BJ (cell line): ENCODE measurements at places on chromosomes 1 and 21. TPM values are rescaled to one million over a fixed set of nuclear protein-coding genes. Genes with fewer than 3 reads are reported as not detected.

DNA sequence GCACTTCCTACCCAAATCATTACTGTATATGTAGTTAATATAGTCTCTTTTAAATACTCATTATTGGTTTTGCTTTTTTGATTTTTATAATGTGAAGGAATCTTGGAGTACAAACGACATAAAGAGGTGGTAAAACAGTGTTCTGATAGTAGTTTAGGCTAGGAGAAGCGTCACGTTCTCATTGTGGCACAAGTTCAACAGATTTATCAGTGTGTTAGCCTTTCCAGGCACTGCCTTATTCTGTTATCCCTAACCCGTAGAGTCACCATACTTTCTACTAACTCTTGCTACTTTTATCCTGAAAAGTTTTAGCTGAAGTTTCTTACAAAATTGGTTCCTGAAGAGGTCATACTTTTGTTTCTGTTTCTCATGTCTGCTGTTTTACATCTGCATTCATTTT is 174.6 kb upstream of the CACYBP start:
- DNase-seq: no peak

Gene IQCC
- polyA plus RNA-seq: 1.4 and 2.1 TPM in 2 replicates

DNA sequence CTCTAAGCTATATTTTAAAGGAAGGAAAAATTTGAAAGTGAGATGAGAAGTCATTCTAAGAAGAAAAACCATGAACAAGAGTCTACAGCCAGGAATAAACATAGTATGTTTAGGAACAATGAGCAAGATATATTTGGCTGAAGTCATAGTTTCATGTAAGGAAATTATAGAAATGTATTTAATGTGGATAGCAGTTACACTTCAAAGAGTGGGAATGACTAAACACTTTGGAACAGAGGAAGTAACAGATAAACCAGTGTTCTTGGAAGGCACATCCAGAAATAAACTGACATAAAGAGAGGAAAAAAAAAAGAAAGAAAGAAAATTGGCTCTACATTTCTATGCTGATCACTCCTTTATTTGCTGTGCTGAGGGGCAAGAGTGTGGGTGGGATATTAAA is 18.0 kb downstream of the C8A start:
- no peak for DNase-seq

- DNase-seq: no peak
Measured at GRCh38 chr1:24888061-24888970, 41.8 kb downstream of the RUNX3 start.

DNA sequence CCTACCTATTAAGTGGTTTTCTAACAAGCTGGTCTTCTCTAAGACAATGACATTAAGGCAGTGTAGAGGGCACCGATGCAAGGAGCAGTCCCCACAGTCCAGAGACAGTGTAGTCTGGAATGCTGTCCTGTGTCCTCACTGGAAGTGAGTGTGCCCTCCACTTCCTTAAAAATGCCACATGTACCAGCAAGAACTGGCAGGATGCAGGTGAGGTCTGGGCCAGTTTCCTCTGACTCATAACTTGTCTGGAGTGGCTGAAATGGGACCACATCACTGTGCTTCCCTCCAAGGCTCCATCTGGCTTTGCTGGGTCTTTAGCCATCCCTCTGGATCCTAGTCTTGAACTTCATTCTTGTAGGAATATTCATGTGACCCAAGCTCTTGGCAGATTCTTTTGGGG is 170.5 kb upstream of the KIAA0040 start:
- no peak for DNase-seq

Gene FNDC5
- 1.1 and 1.2 TPM in 2 replicates for polyA plus RNA-seq

DNA sequence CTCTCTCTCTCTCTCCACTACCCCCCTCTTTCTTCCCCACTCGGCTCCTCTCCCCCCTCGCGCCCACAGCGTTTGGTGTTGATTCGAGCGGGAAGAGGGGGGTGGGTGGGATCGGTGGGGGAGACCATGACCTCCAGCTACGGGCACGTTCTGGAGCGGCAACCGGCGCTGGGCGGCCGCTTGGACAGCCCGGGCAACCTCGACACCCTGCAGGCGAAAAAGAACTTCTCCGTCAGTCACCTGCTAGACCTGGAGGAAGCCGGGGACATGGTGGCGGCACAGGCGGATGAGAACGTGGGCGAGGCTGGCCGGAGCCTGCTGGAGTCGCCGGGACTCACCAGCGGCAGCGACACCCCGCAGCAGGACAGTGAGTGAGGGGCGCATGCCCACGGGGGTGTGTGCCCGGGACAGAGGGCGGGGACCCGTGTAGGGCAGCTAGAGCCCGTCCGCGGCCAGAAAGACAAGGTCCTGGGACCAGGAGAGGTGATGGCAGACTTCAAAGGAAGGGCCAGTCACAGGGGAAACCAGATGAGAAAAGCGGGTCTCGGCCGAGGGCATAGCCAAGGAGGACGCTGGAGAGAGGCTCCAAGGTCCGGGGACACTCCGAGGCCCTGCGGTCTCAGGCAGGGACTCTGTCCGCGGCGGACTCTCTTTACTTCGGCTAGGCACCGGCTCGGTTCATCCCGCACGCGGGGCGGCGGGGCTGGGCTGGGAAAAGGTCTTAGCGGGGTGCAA is at the start of gene PRRX1:
Gene PRRX1, plus strand, starts transcription at position 39 of the 735 bp plus-strand sequence. Its CDS starts 88 bp downstream, at position 127.
- no peak for DNase-seq
